Osteocyte (in vitro differentiated cells): ENCODE measurements at places on chromosomes 7 and 10. TPM values are rescaled to one million over a fixed set of nuclear protein-coding genes. Genes with fewer than 3 reads are reported as not detected.

Gene HTR7
- 0.24 and 0.26 TPM in 2 replicates for total RNA-seq

Gene ZNF804B
- not detected in 2 replicates for total RNA-seq

Gene SPDYE16
- total RNA-seq, result not detected in 2 replicates

Gene PDSS1
- 3.4 and 3.8 TPM in 2 replicates for total RNA-seq

Gene DHX32
- total RNA-seq, result 30.4 and 30.8 TPM in 2 replicates

Gene PNLIPRP3
- total RNA-seq, result not detected in 2 replicates
